Left ventricle myocardium inferior (tissue), 1 donor: ENCODE measurements at places on chromosomes 2 and 18. TPM values are rescaled to one million over a fixed set of nuclear protein-coding genes. Genes with fewer than 3 reads are reported as not detected.

DNA sequence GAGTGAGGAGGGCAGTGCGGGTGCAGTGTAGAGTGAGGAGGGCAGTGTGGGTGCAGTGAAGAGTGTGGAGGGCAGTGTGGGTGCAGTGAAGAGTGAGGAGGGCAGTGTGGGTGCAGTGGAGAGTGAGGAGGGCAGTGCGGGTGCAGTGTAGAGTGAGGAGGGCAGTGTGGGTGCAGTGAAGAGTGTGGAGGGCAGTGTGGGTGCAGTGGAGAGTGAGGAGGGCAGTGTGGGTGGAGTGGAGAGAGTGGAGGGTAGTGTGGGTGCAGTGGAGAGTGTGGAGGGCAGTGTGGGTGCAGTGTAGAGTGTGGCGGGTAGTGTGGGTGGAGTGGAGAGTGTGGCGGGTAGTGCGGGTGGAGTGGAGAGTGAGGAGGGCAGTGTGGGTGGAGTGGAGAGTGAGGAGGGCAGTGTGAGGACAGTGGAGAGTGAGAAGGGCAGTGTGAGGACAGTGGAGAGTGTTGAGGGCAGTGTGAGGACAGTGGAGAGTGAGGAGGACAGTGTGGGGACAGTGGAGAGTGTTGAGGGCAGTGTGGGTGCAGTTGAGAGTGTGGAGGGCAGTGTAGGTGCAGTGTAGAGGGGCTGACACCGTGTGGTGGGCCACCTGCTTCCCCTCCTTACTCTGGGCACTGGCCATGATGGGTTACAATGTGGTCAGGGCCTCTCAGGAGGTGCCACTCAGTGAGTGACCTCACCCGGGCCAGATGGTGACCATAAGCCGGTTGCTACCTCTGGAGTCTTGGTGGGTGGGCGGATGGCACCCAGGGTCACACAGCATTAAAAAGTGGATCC is 28.5 kb downstream of the INPP4A start:
- H3K27ac ChIP-seq = no peak overlapping the region
- H3K36me3 ChIP-seq = no peaks in the 10 kb centered on the region
- no peak for DNase-seq
- H3K4me1 ChIP-seq = peaks cover 59% of the 10 kb centered on the region
- no peak overlapping the region for H3K4me3 ChIP-seq

- DNase-seq = peak; percentile 70
- peaks cover 72% of the 10 kb centered on the region for H3K27me3 ChIP-seq
- H3K4me3 ChIP-seq = peak overlapping the region; percentile 72
These were observed 1.5 kb upstream of the VSNL1 start for GRCh38 chr2:17538844-17539554.

GRCh38 chr2:1739322-1739957 is 4.9 kb downstream of the PXDN start:
- no peak overlapping the region for H3K4me3 ChIP-seq
- H3K27ac ChIP-seq = peak overlapping the region; percentile 67
- no peaks in the 10 kb centered on the region for H3K36me3 ChIP-seq
- peaks cover 80% of the 10 kb centered on the region for H3K4me1 ChIP-seq
- no peak for DNase-seq

DNA sequence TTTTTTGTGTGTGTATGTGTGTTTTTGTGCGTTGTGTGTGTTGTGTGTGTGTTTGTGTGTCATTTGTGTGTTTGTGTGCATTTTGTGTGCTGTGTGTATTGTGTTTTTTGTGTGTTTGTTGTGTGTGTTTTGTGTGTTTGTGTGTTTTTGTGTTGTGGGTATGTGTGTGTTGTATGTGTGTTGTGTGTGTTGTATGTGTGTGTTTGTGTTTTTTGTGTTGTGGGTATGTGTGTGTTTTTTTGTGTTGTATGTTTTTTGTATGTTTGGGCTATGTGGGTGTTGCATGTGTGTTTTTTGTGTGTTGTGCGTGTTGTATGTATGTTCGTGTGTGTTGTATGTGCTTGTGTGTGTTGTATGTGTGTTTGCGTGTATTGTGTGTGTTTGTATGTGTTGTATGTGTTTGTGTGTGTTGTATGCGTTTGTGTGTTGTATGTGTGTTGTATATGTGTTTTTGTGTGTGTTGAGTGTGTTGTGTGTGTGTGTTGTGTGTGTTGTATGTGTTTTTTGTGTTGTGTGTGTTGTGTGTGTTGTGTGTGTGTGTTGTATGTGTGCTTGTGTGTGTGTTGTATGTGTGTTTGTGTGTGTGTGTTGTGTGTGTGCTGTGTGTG is 275.3 kb downstream of the HRH4 start:
- no peaks in the 10 kb centered on the region for H3K36me3 ChIP-seq
- H3K27me3 ChIP-seq = peaks cover 39% of the 10 kb centered on the region
- no peak overlapping the region for H3K27ac ChIP-seq
- H3K4me3 ChIP-seq = no peak overlapping the region
- no peak for DNase-seq

GRCh38 chr18:2032036-2032435 is 539.3 kb downstream of the METTL4 start:
- no peaks in the 10 kb centered on the region for H3K4me1 ChIP-seq
- no peak overlapping the region for H3K27ac ChIP-seq
- no peaks in the 10 kb centered on the region for H3K36me3 ChIP-seq
- DNase-seq = no peak

DNA sequence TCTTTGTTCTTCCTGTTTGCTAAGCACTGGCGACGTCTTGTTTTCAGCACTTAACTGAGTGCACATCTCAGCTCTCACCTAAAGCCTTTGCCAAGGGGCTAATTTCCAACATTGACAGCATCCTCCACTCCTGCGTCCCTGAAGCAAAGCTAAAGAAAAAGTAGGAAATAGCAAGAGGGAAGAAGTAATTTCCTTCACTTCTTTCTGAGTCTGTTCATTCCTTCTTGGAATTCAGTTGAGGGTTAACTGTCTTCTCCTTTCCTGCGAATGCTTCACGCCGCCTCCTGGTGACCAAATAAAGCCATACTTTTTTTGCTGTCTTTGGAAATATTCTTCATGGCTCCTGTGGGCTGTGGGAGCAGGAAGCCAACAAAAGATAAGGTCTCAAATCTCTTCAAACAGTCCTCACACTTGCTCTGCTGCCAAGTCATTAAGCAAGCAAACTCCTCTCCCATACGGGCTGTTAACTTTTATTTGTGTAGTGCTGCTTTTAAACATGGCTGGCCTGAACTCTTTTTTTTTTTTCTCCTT is 100.9 kb downstream of the DPP10 start:
- H3K4me1 ChIP-seq = peaks cover 15% of the 10 kb centered on the region
- peak overlapping the region; percentile 63 for H3K27ac ChIP-seq
- H3K36me3 ChIP-seq = no peaks in the 10 kb centered on the region

GRCh38 chr2:18378020-18378653 is 182.3 kb downstream of the RDH14 start:
- no peak overlapping the region for H3K4me3 ChIP-seq
- H3K4me1 ChIP-seq = no peaks in the 10 kb centered on the region
- peaks cover 16% of the 10 kb centered on the region for H3K27me3 ChIP-seq
- no peaks in the 10 kb centered on the region for H3K36me3 ChIP-seq
- no peak overlapping the region for H3K27ac ChIP-seq

- H3K27me3 ChIP-seq = no peaks in the 10 kb centered on the region
- H3K4me1 ChIP-seq = peaks cover 14% of the 10 kb centered on the region
- no peak overlapping the region for H3K27ac ChIP-seq
- no peak overlapping the region for H3K4me3 ChIP-seq
- no peaks in the 10 kb centered on the region for H3K36me3 ChIP-seq
- DNase-seq = no peak
These were observed 79.5 kb upstream of the SLC8A1 start for GRCh38 chr2:40531359-40531758.

DNA sequence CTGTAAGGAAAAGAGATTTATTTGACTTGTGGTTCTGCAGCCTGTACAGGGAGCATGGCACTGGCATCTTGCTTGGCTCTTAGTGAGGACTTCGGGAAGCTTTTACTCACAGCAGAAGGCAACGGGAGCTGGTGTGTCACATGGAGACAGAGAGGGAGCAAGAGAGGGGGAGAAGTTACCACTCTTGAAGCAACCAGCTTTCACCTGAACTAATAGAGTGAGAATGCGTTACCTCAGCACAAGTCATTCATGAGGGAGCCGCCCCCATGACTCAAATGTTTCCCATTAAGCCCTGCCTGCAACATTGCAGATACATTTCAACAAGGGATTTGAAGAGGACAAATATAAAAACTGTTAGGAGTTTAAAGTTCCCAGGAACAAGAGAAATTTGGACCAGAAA is 190.0 kb downstream of the CYRIA start:
- H3K4me3 ChIP-seq = no peak overlapping the region
- peaks cover 25% of the 10 kb centered on the region for H3K27me3 ChIP-seq
- H3K36me3 ChIP-seq = no peaks in the 10 kb centered on the region
- DNase-seq = no peak
- H3K27ac ChIP-seq = no peak overlapping the region

DNA sequence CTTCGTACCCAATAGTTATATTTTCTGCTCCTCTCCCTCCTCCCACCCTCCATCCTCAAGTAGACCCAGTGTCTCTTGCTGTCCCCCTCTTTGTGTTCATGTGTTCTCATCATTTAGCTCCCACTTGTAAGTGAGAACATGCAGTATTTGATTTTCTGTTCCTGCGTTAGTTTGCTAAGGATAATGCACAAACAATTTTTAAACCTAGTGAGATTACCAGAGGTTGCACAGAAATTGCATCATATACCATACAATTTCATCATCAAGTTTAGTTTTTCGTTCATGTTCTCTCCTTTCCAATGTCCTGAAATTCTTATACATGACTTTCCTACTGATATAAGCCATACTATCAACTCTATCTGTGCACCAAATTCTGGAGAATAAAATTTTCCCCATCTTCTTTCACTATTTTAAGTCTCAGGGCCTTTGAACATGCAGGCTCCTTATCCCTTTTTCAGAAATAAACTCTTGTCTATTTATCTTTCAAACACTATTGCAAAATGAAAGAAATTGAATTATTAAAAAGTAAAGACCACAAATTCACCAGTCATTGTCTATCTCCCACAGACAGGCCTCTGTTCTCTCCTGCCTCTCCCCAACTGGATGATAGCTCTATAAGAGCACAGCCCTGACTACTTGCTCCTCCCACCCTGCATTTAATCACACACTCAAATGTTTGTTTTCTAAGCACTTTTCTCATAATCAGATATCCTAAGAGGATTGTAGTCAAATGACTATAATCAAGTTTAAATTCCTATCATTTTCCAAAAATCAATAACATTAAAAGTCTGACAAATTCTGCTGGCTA is 27.2 kb upstream of the B4GALT6 start:
- no peak overlapping the region for H3K27ac ChIP-seq
- H3K4me3 ChIP-seq = no peak overlapping the region
- no peak for DNase-seq

DNA sequence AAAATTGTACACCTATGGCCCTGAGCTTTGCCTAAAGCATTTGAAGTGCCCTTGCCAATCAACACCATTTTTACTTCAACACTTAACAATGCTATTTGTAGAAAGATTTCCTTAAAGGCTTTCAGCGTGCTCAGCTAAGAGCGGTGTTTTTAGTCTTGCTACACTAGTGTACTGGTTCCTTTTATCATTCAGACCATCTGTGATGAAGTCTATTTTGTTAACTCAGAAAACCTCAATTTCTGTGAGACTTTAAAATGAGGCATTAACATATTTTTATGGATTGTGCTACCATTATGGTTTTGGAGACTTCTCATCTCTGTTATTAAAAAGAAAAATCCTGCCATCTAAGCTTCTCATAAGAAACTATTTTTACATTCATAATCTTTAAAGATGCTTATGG is 46.6 kb upstream of the EHBP1 start:
- no peak overlapping the region for H3K4me3 ChIP-seq
- no peak overlapping the region for H3K27ac ChIP-seq

DNA sequence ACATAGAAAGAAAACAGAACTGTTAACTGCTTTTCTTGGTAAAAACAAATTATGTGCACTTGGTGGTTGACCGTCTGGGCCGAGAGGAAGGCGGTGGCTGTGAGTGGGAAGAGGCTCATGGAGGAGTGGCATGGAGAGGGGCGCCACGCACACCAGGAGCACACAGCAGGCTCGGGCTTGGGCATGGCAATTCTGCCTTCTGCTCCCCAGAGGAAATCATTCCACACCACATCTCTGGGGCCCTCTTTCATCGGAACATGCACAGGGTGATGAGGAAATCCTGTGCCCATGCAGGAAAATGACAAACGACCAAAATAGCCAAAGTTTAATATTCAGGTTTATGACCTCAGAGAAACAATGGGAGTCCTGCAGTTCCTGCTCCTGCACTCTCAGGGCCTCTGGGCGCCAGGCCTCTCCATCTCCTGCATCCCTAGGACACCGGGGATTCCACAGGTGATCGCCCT is 26.4 kb downstream of the WDFY1 start:
- DNase-seq = no peak
- H3K4me1 ChIP-seq = peaks cover 44% of the 10 kb centered on the region
- peaks cover 15% of the 10 kb centered on the region for H3K36me3 ChIP-seq

DNA sequence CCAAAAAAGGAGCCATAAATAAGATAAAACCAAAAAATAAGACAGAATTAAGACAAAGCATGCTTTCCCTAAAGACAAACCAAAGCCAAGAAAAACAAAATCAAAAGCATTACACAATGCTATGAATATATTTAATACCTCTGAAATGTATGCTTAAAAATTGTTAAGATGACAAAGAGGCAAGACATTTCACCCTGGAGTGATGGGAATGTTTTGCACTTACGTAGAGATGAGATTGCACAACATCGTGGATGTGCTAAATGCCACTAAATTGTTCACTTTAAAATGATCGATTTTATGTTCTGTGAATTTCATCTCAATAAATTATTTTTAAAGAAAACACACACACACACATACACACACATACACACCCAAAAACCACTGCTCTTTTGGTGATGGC is 386.6 kb upstream of the KLHL29 start:
- H3K27ac ChIP-seq = no peak overlapping the region
- no peaks in the 10 kb centered on the region for H3K27me3 ChIP-seq
- H3K4me1 ChIP-seq = no peaks in the 10 kb centered on the region
- no peaks in the 10 kb centered on the region for H3K36me3 ChIP-seq
- H3K4me3 ChIP-seq = no peak overlapping the region

- no peak overlapping the region for H3K4me3 ChIP-seq
- no peaks in the 10 kb centered on the region for H3K36me3 ChIP-seq
- H3K4me1 ChIP-seq = no peaks in the 10 kb centered on the region
- H3K27ac ChIP-seq = no peak overlapping the region
- no peaks in the 10 kb centered on the region for H3K27me3 ChIP-seq
- no peak for DNase-seq
These were observed 33.1 kb downstream of the SERTAD2 start for GRCh38 chr2:64620661-64621060.

Gene CPO
- 0.25 TPM for total RNA-seq

Gene CHCHD5
- 19.2 TPM for total RNA-seq

Gene ARHGAP25
- total RNA-seq = 5.3 TPM

Gene MGAT4A
- total RNA-seq = 18.4 TPM

Gene SERPINB13
- total RNA-seq = not detected

Gene EGR4
- total RNA-seq = not detected

Gene PLCL1
- total RNA-seq = 78.6 TPM

Gene ODC1
- 41.7 TPM for total RNA-seq

Gene UCN
- total RNA-seq = 1.5 TPM

Gene MAP3K19
- not detected for total RNA-seq

Gene KLHL14
- not detected for total RNA-seq

Gene TOGARAM2
- total RNA-seq = 51.9 TPM

Gene DCC
- not detected for total RNA-seq
